ENCODE measurements at places on chromosomes 5 and 9.

GRCh38 chr9:107946364-107947141 lies 457.0 kb upstream of the KLF4 start:
- DNase-seq = no peak

GRCh38 chr5:3658929-3659328 lies 63.3 kb downstream of the IRX1 start:
- DNase-seq = no peak

GRCh38 chr9:107020040-107020530 lies 157.1 kb downstream of the ZNF462 start:
- DNase-seq = no peak

GRCh38 chr9:100322954-100323536 lies 29.7 kb downstream of the TEX10 start:
- no peak for DNase-seq

- no peak for DNase-seq
Observed at GRCh38 chr9:108382310-108382709, 473.5 kb downstream of the ACTL7B start.

GRCh38 chr9:133114886-133115603 lies 6.0 kb downstream of the RALGDS start:
- DNase-seq = no peak

DNA sequence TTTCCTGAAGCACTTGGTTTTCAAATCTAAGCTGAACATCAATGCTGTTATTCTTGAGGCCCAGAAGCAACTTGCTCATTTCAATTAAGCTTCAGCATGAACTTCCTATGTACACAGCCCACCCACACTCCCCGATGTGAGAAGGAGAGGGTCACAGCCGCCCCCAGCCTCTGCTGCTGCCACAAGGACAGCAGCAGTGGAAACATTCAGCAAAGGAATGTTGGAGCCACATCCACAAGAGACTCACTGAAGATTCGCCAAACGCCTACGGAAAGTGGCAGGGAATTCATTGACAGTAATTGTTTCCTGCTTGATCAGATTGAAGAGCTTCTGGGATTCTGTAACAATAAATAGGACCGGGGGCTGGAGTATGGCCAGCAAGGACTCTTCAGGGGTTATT lies 2.9 kb downstream of the TGFBI start:
- DNase-seq = no peak

DNA sequence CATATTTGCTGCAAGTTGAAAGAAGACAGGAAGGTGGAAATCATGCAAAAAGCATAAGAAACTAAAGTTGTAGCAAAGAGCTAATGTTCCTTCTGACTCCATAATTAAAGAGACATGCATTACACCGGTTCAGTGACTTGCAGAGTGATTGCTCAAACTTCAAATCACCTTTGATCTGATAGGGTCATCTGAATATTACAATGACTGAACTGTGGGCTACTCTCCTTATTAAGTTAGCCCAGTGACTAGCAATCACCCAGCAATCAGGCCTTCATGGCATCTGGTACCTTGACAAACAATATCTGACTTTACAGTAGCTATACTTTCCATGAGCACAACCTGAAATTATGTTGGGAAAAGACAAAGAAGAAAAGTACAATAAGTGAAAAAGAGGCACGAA lies 84.9 kb downstream of the NREP start:
- no peak for DNase-seq

DNA sequence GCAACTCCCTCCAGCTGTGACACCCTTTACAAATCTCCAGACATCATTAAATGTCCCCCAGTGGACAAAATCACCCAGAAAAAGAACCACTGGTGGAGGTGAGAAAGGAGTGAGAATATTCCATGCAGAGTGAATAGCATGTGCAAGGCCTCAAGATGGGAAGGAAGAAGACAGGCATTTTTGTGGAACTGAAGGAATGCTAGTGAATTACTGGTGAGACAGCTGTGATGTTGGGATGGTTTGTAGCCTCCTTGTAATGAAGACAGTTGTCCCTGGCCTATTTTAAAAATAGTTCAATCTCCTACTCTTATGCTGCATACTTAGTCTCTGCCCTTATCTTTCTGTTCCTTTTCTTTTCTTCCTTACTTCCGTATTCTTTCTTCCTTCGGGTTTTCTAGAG lies 124.9 kb upstream of the RPS23 start:
- no peak for DNase-seq

DNA sequence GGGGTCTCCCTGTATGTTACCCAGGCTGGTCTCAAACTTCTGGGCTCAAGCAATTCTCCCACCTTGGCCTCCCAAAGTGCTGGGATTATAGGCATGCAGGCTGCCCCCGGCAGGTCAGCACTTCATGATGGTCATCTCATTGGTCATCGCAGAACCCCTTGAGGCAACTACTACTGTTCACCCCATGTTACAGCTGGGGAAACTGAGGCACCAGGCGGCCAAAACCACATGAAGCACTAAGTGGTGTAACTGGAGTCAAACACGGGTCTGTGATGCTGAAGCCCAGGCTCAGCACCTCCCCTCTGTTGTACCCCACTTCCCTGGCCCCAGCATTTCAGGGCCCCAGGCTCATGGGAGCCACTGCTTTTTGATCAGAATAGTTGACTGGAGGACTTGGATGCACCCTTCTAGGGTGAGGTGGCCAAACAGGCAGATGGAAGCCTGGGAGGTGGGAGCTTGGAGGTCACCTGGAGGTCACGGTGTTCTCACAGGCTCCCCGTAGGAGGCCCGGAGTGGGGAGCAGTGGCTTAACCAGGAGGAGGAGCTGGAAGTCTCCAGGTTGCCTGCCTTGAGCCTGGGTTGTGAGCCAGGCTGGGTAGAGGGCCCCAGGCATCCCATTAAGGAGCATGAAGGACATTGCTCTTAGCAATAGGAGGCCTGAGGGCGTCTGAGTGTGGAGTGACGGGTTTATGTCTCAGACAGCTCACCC lies 57.3 kb upstream of the RPL26L1 start:
- no peak for DNase-seq

- no peak for DNase-seq
Observed at GRCh38 chr9:93126151-93126781, 7.8 kb downstream of the NINJ1 start.

GRCh38 chr9:138028596-138028995 lies 151.0 kb downstream of the CACNA1B start:
- no peak for DNase-seq

DNA sequence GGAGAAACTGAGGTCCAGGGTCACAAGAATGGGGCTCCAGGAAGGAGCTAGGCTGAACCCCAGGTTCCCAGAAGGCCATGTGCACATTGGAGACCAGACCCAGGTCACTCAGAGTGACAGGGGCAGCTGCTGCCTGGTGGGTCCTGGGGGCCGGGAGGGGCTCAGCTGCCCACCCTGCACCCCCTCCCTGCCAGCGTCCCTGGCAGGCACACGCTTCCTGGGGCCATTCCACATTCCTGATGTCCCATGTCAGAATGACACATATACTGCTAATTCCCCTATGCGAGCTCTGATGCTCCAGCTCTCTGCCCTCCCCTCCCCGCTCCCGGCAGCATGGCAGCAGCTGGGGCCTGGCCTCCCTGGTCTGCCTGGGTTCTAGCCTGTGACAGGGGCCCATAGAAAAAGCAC lies 14.0 kb downstream of the FGFR4 start:
- no peak for DNase-seq

GRCh38 chr5:123028222-123028621 lies 8.3 kb downstream of the PPIC start:
- no peak for DNase-seq

GRCh38 chr5:149133795-149134777 lies 7.2 kb upstream of the ABLIM3 start:
- no peak for DNase-seq

DNA sequence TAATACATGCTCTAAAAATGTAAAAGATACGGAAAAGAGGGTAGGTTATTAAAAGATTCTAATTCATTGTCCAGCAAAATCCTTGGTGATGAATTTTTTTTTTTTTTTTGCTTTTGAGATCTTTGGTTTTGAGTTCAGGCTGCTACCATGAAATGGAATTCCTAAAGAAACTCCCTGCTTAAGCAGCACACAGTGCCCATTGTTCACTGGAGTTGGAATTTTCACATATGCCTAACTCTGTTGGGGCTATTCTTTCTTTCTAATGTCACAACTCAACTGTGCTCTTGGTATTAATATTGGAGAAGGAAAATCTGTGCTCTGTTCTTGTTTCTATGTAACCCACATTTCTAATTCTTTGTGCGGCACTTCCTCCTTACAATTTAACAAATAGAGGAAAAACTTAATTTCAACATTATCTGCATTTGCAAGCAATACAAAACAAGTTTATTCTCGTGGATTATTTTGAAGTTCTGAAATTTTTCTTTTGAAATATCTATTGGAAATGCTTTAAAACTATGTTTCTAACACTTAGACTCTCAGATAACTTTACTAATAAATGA lies 21.6 kb downstream of the MATR3 start:
- no peak for DNase-seq

DNA sequence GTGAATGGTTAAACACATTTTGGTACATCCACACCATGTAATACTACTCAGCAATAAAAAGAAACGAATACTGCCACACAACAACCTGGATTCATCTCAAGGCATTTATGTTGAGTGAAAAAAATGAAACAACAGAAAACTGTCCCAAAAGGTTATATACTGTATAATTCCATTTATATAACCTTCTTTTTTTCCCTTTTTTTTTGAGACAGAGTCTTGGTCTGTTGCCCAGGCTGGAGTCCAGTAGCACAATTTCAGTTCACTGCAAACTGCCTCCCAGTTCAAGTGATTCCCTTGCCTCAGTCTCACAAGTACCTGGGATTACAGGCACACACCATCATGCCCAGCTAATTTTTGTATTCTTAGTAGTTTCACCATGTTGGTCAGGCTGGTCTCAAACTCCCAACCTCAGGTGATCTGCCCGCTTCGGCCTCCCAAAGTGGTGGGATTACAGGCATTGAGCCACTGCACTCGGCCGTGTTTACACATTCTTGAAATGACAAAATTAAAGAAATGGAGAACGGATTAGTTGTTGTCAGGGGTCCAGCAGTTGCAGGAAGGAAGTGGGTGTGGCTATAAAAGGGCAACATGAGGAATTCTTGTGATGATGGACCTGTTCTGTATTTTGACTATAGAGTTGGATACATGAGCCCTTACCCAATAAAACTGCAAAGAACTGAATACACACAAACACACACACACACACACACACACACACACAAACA lies 17.4 kb downstream of the PPP6C start:
- no peak for DNase-seq

GRCh38 chr9:129834489-129835127 lies 467 bp downstream of the C9orf78 start:
- no peak for DNase-seq

- no peak for DNase-seq
Observed at GRCh38 chr9:106707738-106708474, 155.1 kb upstream of the ZNF462 start.

DNA sequence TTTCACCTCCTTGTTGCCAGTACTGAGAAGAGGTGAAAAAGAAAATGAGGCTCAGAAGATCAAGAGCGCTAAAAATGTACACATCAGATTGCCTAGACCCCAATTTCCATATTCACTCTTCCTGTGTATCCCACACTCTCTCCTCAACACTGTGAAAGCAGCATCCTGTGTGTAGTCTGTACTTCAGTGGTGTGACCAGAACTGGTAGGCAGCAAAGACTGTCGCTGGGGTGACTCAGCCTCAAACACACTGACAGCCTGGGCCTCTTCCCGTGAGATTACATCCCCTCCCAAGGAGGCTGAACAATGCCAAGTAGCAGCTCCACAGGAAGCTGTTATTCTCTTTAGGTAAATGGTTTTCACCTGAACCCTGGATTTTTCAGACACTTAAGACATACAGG lies 135.5 kb downstream of the CCDC192 start:
- DNase-seq = no peak

GRCh38 chr5:57402348-57402747 lies 80.3 kb downstream of the ACTBL2 start:
- DNase-seq = no peak

DNA sequence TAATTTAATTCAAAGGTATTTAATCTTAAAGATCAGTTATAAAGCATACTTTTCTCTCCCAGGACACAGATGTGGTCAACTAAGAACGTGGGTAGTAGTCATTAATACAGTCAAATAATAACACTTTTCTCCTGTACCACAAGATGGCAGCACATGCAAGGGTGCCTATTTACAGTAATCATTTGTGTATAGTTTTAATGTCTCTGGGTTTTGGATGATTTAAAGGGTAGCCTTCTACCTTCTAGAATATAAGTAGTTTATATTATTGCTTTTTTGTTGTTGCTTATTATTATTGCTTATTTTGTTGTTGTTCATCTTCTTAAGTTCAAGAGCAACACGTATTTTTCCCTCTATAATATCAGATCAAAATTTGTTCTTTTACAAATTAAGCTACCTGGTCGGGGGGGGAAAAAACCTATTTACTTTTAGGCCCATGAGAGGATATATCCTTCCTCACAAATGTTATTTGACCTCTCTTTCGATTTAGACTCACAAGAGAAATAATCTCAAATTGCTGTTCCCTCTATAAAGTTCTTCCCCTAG lies 59.6 kb upstream of the SLC27A6 start:
- no peak for DNase-seq

DNA sequence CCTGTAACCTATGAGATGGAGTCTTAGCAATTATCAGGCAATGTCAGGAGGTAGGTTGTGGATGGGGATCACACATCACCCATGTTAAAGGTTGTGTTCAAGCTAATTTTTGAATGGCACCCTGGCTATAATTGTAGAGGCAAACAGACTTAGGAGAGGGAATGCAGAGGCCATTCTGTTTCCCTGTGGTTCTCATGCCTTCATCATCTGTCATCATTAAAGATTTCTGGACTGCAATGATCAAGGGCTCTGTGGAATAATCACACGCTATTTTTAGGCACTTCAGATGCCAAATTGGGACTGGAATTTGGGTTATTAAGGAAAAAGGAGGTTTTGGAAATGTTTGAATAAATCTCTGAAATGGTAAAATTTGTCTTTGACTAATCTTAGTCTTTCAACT lies 1065.4 kb downstream of the TAF11L14 start:
- DNase-seq = no peak

DNA sequence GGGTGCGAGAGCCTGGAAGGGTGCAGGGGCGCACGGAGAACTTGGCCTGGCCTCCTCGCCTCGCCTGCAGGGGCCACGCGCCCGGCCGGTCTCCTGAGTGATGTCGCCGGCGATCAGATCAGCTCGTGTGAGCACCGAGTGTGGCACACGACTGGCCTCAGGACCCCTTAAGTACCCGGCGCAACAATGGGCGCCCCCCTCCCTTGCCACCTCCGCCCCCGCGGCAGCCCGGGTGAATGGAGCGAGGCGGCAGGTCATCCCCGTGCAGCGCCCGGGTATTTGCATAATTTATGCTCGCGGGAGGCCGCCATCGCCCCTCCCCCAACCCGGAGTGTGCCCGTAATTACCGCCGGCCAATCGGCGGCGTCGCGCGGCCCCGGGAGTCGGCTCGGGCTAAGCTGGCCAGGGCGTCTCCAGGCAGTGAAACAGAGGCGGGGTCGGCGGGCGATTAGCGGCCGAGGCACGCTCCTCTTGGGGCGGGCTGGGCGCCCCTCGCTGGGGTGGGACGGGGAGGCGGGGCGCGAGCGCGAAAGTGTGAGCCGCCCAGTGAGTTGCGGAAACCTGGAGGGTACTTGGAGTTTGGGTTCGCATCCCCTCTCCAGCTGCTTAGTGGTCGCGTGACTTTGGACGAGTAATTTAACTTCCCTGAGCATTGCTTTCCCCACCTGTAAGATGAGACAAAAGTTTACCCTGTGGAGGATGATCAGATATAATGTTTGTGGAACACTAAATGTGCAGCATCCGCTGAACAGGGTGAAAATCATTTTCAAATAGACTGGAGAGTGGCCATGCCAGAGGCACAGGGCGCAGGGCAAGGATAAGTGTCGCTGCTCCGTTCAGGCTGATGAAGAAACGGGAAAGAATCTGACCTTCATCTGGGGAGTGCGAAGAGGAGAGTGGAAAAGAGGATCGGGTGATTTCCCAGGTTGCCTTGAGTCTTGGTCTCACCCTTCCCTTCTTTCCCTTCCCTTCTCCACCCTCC lies at the start of gene NEUROG1:
Gene NEUROG1 (minus strand): TSS at position 145 of the 982 bp plus-strand sequence. CDS start 274 bp downstream, outside the sequence.
- DNase-seq = no peak

- no peak for DNase-seq
Observed at GRCh38 chr9:134522976-134523375, 118.6 kb upstream of the COL5A1 start.
